Activated T-helper 1 cell treated with anti-CD3 and anti-CD28 coated beads, Interleukin-2, amount 50 U/mL, for 16 hours (primary cell): ENCODE measurements at places on chromosomes 1 and 21.

GRCh38 chr1:236156512-236157208 is 14.3 kb downstream of the GPR137B start:
- DNase-seq = no peak

- DNase-seq = no peak
Observed at GRCh38 chr21:21851657-21852056, 853.4 kb downstream of the NCAM2 start.

DNA sequence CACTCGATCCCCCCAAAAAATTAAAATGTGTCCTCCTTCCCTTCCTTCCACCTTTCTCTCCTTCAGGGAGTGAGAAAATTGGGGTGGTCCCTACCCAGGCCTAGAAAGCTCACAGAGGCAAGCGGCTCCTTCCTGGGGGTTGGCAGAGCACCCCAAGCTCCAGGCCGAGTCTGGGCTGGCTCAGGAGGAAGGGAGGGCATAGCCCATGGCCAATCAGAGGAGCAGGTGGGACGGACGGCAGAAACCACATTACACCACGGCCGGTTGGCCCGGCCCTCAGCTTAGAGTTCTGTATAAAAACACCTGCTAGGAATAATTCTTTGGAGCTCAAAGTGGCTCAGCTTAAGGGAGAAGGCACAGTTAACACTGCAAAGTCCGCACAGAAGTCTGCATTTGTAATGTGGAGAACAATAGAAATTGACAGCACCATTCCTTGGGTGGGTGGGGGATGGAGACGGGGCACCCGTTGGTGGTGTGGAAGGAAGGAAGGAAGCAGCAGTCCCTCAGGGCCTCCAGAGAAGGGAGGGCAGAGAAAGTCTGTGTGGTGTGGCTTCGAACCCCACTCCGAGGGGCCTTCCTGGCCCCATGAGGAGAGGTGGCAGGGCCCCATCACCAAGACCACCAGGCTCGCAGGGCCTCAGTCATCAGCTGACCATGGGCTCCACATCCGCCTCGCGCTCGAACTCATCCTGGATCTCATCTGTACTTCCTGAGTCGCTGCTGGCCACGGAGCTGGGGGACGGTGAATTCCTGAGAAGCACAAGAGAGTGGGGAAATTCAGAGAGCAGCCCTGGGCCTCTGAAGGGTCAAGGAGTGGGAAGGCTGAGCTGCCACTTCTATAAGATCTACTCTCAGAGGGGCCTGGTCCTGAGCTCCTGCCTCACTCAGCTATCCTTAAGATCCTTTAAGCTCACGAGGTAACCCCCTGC is 5.8 kb upstream of the ALDH4A1 start:
- DNase-seq = no peak

- no peak for DNase-seq
Observed at GRCh38 chr1:115142616-115143015, 53.3 kb upstream of the TSPAN2 start.

DNA sequence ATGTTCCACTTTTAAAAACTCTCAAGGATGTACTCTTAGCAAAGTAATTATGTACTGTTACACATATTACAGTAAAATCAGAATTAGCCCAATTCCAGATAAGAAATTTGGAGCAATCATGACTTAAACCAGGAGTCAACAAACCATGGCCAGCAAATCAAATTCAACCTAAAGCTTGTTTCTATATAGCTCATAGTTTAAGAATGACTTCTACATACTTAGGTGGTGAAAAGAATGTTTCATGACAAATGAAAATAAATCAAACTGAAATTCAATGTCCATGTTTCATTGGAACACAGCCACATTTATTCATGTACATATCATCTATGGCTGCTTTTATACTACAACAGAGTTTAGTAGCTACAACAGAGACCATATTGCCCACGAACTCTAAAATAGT is 35.1 kb downstream of the FRRS1 start:
- DNase-seq = no peak

DNA sequence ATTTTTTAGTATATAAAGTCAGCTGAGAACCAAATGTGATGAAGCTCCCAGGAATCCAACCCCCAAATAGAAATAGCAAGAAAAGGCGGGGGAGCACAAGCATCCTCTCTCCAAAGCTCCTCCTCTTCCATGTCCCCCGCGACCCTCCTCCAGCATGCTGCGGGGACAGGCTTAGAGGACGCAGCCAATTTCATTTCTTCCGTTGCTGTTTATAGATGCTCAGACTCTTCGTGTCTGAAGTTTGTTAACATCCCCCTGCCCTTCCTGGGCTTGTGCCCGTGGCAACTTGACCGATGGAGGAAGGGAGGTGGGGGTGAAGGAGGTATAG is 754 bp upstream of the NPPA start:
- DNase-seq = no peak

DNA sequence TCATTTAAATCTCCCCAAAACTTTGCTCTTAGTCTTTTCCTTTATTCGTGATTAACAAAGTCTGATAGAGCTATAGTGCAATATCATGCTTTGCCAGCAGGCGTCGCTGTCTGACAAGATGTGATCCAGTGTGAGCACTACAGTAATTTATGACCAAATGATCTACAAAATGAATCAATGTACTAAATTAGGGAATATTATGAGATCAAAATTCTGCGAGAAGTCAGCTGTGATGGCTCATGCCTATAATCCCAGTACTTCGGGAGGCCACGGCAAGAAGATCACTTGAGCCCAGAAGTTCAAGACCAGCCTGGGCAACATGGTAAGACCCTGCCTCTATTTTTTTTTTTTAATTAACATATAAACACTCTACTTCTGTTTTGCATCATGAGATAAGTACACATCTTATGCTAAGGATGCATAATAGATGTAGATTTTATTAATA is 3.6 kb upstream of the SPSB1 start:
- DNase-seq = peak; percentile 89

- no peak for DNase-seq
Observed at GRCh38 chr1:183023146-183023600, at the start of gene LAMC1. Gene LAMC1, plus strand, starts transcription at chr1:183023420. Its CDS starts 297 bp downstream, at chr1:183023717.

GRCh38 chr1:162987866-162988265 is 81.3 kb upstream of the RGS4 start:
- DNase-seq = no peak

- no peak for DNase-seq
Observed at GRCh38 chr1:30373471-30374399, 349.6 kb downstream of the MATN1 start.

DNA sequence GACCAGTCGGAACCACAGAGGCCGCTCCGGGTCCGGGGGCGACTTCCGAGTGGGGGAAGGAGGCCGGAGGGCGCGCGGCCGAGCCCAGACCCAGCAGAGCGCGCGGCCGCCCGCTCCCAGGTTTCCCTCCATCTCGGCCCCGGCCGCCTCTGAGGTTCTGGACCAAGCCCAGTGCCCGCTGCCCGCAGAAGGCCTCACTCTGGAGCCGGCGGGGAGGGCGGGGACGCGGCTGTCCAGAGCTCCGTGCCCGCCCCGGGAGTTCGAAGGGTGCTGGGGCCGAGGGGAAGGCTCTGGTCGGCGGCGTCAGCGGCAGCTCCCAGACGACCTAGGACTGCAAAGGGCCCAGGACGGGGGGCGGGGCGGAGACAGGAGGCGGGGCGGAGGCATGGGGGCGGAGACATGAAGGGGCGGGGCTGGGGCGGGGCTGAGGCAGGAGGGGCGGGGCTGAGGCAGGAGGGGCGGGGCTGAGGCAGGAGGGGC is 48.0 kb upstream of the SLC19A1 start:
- DNase-seq = peak; percentile 67

GRCh38 chr21:45293726-45294401 is 6.2 kb upstream of the POFUT2 start:
- no peak for DNase-seq

DNA sequence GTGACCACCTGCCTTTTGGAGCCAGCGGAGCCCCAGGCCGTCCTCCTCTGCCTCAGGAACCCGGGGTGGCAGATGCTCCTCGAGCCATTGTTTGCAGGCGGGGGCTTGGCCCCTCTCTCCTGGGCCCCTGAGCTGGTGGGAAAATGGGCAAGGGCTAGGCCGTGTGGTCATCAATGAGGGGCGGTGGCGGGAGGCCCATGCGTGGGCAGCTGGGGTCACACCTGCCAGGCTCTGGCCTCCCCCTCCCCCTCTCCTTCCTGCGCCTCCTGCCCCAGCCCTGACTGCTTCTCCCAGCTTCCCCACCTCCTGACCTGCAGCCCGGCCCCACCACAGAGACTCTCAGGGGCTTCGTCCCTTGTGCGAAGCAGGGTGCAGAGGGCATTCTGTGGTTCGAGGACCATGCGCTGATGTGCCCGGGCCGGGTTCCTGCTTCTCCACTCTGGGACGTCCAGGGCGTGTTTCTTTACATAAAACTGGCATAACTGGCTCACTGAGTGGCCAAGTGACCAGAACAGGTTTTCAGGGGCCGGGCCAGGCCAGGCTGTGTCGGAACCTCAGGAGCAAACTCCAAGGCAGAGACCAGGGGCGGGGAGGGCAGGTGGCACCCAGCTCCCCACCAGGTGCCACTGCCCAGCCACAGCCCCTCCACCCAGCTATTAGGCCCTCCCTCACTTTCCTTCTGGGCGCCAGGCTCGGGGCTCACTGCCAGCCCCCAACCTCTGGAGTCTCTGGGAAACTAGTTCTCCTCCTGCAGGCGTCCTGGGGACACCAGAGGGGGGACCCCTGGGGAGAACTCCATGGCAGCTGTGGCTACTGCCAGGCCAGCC is 9.3 kb downstream of the SAMD11 start:
- no peak for DNase-seq

- DNase-seq = no peak
Observed at GRCh38 chr1:101188331-101188730, 48.5 kb upstream of the S1PR1 start.

GRCh38 chr1:223429821-223430220 is 36.6 kb downstream of the CCDC185 start:
- no peak for DNase-seq

DNA sequence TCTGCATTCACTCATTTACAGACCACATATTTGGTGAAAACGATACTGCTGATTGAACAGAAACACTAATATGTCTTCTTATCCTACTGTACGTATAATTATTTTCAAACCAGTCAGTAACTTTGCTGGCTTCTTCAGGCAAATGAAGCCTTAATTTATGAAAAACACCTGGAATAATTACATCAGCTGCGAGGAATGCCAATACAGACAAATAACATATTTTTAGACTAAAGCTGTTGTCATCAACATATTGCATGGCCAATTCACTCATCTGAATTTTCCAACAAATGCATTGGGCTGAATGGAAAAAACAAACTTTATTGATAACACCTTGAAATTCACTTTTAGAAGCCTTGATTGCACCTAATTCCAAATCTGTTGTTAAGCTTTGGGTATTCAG is 165.9 kb downstream of the HLX start:
- DNase-seq = no peak

DNA sequence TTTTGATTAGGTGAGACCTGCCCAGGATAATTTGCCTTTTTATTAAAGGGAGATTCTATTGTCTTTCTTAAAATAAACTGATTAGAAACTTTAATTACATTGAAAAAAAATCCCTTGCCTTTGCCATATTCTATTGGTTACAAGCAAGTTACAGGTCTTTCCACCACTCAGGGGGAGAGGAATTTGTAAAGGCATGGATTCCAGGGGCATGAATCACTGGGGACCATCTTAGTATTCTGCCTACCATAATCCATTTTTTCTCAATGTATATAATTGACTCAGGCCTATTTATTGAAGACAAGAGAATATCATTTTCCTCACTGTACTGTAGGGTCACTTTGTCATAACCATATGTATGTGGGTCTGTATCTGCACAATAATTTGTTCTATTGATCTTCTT is 124.3 kb upstream of the PDE4B start:
- DNase-seq = no peak

- DNase-seq = no peak
Observed at GRCh38 chr1:64654519-64655341, 90.1 kb upstream of the RAVER2 start.

DNA sequence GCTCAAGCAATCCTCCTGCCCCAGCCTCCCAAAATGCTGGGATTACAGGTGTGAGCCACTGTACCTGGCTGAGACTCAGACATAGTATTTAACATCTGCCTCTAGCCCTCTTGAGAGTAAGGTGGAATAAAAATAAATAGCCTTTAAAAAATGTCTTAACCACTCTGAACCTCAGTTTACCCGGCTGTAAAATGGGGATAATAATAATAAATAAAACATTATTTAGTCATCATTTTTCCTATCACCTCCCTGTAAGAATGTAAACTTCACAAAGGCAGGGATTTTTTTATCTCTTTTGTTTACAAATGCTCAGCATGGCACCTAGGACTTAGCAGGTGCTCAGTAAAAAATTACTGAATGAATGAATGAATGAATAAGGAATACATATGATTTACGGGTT is 17.2 kb downstream of the EPHB2 start:
- no peak for DNase-seq

DNA sequence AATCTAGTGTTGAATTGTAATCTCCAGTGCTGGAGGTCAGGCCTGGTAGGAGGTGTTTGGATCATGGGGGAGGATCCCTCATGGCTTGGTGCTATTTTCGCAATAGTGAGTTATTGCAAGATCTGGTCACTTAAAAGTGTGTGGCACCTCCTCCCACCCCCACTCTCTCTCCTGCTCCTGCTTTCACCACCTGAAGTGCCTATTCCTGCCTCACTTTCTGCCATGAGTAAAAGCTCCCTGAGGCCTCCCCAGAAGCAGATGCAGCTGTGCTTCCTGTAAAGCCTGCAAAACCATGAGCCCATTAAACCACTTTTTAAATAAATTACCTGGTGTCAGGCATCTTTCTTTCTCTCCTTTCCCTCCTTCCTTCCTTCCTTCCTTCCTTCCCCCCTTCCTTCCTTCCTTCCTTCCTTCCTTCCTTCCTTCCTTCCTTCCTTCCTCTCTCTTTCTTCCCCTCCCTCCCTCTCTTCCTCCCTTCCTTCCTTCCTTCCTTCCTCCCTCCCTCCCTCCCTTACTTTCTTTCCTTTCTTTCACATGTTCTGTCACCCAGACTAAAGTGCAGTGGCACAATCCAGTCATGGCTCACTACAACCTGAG is 172.4 kb downstream of the C1orf21 start:
- DNase-seq = no peak

- no peak for DNase-seq
Observed at GRCh38 chr1:34806396-34806795, 13.6 kb downstream of the GJA4 start.

DNA sequence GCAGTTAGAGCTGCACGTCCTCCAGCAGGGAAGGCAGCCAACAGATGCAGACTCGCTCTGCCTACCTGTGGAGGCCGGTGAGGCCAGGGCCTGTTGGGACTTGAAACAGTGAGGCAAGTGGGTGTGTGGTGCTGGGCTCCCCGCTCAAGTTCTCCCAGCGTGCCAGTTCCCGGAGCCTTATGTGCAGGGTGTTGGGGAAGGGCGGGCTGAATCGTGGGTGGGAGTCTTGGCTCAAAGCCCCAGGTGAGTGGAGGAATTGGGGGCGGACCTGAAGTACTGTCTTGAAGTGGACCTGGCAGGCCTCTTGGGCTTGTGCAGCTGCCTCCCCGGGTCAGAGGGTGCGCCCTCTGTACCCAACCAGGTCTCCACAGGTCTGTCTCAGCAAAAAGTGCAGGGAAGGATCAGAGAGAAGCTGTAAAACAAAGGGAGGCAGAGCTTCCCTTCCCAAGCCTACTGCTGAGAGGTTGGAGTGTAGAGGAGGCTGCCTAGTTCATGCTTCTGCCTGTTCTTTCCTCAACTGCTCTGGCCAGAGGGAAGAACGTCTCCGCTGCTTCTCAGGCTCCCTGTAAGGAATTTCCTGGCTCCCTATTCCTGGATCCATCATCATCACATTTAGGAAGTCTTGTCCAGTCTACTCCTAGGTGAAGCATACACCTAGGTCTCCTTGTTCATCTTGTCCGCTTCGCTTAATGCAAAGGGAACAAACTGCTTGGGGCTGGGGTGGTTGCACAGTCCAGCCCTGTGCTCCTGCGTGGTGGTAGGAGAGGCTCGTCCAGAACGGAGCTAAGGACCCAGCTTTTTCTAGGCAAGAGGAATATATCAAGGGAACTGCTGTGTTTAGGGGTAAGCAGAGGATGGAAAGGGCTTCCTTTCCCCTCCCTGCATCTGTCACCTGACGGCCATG is 14.9 kb downstream of the UTP11 start:
- no peak for DNase-seq
